ENCODE measurements at places on chromosomes 12 and 14. TPM values are rescaled to one million over a fixed set of nuclear protein-coding genes. Genes with fewer than 3 reads are reported as not detected.

MLH3 gene
- 18.4 TPM for total RNA-seq

ARG2 gene
- 1.9 TPM for total RNA-seq

ADAMTS20 gene
- not detected for total RNA-seq

DGLUCY gene
- total RNA-seq = 19.8 TPM

PPP1R1A gene
- total RNA-seq = not detected

AKAP5 gene
- 0.46 TPM for total RNA-seq

EPYC gene
- total RNA-seq = not detected

SUOX gene
- total RNA-seq = 9.1 TPM

BICDL1 gene
- 4.9 TPM for total RNA-seq

RNASE3 gene
- not detected for total RNA-seq

ANKRD33 gene
- total RNA-seq = not detected

OVCH1 gene
- total RNA-seq = not detected

RNF212B gene
- not detected for total RNA-seq

KRT2 gene
- not detected for total RNA-seq

IFI27L1 gene
- total RNA-seq = 21.7 TPM

LBHD2 gene
- total RNA-seq = 0.27 TPM

SRRM4 gene
- not detected for total RNA-seq

RFLNA gene
- not detected for total RNA-seq

SSTR1 gene
- total RNA-seq = not detected

PLEKHG7 gene
- total RNA-seq = not detected

GPR65 gene
- not detected for total RNA-seq

CPNE8 gene
- 10.3 TPM for total RNA-seq

PNP gene
- 156 TPM for total RNA-seq

RNASE1 gene
- not detected for total RNA-seq

FGF23 gene
- not detected for total RNA-seq

MAP1LC3B2 gene
- 1.8 TPM for total RNA-seq

IKZF4 gene
- 2.0 TPM for total RNA-seq

DTX1 gene
- total RNA-seq = 0.42 TPM

DIO3 gene
- total RNA-seq = not detected

IRAK3 gene
- 0.91 TPM for total RNA-seq

KRT85 gene
- total RNA-seq = 0.06 TPM

SMIM41 gene
- total RNA-seq = not detected

E2F7 gene
- total RNA-seq = 6.0 TPM

GUCY2C gene
- not detected for total RNA-seq

SERPINA9 gene
- total RNA-seq = not detected

TAS2R50 gene
- not detected for total RNA-seq

GALNT6 gene
- total RNA-seq = 3.3 TPM

LMNTD1 gene
- total RNA-seq = not detected

CLEC1B gene
- not detected for total RNA-seq

ADAM21 gene
- total RNA-seq = not detected

RHEBL1 gene
- 6.0 TPM for total RNA-seq

Data from A549 treated with Mapracorat at 1 μM for 4 hours (cell line).